Renal cortical epithelial cell (primary cell): ENCODE measurements at places on chromosomes 2 and 18.

- no peak for DNase-seq
Measured at GRCh38 chr2:238569507-238570195, 142.9 kb downstream of the ASB1 start.

DNA sequence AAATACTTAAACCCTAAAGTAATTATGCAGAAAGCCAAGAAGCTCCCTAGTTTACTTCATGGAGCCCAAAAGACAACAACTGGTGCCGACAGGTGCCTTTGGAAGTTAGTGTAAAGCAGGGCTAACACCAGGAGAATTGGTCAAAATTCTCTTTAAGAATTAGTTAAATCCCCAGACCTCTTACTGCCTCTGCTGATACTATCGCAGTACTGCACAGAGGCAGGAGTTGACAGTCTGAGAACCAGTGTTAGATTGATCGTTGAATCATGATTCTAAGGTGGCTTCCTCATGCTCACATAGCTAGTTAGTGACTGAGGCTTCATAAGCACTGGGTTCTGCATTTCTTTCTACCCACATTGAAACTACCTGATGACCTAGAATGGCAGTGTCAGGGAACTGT is 445.0 kb downstream of the XIRP2 start:
- peak; percentile 3 for DNase-seq

DNA sequence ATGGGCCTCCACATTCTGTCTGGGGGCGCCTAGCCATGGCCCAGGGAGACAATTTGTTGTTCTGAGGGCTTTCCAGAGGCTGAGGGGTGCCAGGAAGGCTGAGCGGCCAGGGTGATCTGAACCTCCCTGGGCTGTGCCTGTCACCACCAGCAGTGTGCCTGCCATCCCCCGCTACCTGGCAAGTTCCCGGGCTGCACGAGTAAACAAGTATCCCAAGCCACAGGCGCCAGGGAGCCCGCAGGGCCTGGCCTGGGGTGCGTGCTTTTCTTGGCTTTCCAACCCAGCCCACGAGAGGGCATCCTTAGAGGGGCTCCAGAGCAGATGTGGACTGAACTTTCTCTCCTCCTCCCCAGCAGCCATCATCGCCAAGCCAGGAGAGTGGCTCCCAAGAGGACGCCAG is 35.1 kb upstream of the B3GNT7 start:
- DNase-seq: no peak

DNA sequence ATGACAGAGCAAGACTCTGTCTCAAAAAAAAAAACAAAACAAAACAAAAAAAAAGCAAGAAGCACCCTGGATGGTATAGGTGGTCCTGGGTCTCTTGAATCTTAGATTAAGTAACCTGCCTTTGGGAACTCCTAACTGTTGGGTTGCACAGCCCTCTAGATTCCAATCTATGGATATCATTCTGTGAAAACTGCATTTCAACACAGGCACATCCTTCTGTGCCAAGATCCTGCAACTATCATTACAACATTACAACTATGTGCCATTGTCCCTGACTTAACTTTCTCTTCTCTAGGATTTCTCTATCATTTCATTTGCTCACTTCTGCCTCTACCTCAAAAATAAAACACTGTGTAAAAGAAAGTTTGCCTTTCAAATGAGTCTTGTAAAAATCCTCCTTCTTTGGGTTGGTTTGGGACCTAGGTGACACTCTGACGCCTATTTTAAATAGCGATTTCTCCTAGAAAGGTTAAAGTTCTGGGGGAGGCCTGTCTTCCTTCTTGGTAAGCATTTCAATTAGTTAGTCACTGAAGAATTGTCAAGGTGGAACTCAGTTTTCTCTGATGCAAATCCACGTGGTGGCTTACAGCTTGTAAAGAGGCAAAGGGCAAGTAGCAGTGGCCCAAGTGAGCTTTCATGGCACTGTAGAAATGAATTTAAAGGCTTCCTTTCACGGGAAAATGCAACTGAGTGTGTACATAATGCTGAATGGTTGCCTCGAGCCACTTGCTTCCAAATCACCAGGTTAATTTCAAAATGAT is 9.2 kb downstream of the LGALSL start:
- no peak for DNase-seq

GRCh38 chr2:55616551-55617174 is 759 bp downstream of the PPP4R3B start:
- DNase-seq: peak; percentile 67

DNA sequence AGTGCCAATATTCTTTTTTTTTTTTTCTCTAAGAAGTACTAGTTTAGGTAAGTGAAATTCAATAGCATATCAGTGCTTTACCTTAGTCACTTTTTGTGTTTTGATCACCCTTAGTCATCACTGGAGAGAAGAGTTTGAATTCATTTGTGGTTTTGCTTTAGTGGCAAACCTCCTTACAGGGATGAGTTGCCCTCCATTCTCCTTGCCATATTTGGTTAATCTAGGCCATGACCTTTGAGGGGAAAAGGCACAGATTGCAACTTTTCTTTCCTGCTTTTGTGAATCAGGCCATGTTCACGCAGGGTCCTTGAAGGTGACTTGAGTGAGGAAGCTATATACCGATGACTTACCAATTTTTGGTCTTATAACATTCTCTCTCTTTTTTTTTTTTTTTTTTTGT is 34.4 kb downstream of the PLEKHA3 start:
- DNase-seq: peak; percentile 91
